ENCODE measurements at places on chromosomes 6 and 20.

DNA sequence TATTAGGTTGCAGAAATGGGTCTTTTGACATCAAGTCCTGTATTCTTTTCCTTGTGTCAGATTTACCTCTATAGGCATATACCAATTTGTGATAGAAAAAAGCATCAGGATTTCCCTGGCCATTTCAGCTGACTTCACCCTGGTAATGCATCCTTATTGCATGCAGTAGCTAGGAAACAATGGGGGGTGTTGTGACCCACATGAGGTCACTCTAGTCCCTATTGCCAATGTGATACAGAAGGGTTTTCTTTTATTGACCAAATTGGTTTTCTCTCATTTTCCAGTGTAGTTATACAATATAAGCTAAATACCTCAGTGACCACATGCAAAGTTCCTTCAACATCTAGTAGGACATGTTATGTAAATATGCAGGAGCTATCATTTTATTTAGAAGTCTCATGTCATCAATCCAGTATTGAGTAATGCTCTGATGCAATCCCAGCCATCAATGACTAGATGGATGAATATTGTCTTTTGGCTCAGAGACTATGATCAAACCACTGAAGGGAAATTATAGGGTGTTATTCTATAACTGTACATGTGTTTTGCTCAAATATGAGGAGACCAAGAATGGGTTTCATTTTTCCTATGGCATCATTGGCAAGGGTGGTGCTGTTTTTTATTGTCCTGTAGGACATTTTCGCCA is 177.7 kb downstream of the KLHL32 start:
- no peak for DNase-seq

DNA sequence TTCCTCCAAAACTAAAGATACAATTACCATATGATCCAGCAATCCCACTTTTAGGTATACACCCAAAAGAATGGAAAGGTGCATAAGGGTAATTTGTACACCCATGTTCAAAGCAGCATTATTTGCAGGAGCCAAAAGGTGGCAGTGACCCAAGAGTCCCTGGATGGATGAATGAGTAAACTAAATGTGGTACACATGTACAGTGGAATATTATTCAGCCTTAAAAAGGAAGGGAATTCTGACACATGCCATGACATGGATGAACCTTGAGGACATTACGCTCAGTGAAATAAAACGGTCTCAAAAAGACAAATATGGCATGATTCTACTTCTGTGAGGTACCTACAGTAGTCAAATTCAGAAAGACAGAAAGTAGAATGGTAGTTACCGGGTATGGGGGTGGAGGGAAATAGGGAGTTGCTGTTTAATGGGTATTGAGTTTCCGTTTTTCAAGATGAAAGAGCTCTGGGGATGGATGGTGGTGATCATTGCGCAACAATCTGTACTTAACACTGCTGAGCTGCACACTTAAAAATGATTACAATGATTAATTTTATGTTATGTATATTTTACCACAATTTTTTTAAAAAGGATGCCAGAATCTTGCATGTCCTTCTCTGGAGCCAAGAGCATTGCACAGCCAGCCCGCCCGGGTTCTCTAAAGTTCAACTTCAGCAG is 518.9 kb upstream of the JARID2 start:
- DNase-seq = no peak

DNA sequence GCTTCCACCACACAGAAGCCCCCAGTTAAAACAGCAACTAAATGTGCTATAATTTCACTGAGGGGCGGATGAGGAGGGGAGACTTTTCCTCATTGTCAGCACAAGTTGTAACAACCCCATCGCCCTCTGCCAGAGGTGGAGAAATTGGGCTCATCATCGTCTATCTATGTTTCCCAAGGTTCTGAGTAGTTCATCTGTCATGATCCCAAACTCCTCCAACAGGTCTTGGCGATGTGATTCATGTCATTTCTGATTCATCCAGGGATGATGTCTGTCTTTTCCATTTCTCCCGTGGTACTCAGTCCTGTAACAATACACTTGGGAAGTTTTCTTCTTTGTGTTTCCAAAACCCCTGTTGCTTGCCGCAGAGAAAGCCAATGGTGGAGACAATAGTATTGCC is 51.0 kb downstream of the TFAP2A start:
- DNase-seq = no peak

DNA sequence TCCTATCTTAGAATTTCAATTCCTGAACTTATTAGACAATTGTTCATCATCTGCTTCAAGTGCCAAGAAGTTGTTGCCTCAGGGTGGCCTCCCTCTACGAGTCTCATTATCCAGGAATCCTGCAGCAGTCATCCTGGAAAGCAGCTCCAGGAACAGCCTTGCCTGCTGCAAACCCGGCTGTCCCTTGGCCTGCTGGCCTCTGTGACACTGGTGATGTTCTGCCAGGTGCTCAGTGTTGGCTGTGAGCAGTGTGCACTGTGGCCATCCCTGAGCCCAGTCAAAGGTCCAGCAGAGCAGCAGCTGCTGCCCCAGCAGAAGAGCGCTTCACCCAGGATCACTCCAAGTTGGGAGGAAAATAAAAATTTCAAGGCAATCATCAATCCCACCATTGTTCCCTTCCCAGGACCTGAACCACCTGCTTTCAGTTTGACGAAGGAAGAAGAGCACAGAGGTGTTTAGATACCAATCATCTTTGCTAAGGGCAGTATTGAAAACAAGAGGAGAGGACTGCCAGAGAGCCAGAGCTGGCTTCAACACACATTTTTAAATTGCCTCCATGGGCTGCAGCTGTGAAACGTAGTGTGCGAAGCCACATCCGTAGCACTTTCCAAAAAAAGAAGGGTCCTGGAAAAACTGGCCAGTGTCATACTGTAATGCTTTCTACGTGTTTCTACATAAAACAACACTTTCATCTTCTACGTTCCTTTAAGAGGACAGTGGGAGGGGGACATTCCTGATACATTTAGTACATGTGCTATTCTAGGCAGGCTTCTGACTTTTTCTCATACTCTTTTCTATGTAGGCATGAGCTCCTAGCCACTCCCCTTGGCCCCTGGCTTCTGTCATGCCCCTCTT is 7.2 kb upstream of the FAM50B start:
- no peak for DNase-seq

DNA sequence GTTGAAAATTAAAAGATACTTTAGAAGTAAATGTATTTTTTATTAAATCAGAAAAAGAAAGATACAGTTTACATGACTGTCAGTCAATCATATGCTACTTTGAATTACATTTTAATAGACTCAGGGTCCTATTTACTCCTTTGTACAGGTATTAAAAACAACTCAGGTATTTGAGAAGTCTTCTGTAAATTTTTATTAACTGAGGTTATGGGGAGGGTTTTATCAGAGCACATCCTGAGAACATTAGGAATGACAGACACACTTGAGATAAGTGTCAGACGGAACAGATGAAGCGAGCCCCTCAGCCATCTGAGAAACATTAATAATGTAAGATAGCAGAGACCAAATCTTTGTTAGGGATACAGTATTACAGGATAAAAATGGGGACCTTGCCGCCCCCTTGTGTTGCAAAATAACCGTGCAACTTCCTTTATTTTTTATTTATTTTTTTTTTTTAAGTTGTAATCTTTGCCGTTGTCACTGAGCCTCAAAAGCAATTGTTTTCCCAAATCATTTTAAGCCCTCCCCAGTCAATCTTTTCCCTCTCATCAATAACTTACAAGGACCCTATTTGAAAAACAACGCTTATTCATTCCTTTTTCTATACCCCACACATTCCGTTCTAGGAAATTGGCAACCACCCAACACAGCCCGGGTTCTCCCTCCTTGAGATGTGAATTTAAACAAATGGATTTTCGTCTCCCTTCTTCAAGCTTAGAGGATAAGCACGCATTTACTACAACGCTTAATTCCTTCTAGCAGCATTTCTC is 126.7 kb downstream of the BCAS1 start:
- no peak for DNase-seq

DNA sequence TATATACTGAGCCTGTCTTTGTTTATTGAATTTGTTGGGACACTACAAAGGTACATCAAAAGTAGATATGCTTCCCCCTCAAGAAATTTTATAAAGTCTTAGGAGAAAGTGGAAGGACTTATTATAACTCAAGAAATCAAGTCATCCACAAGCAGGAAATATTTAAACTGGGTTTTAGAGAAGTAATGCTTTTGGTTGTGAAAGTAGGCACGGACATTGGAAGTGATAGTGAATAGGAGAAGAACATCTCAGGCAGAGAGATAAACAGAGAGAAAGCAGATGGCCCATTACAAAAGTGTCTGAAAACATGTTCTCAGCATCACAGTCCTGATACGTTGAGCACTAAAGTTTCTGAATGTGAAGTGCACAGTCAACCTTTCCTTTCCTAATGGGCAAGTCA is 415.6 kb upstream of the RNF217 start:
- DNase-seq = no peak

DNA sequence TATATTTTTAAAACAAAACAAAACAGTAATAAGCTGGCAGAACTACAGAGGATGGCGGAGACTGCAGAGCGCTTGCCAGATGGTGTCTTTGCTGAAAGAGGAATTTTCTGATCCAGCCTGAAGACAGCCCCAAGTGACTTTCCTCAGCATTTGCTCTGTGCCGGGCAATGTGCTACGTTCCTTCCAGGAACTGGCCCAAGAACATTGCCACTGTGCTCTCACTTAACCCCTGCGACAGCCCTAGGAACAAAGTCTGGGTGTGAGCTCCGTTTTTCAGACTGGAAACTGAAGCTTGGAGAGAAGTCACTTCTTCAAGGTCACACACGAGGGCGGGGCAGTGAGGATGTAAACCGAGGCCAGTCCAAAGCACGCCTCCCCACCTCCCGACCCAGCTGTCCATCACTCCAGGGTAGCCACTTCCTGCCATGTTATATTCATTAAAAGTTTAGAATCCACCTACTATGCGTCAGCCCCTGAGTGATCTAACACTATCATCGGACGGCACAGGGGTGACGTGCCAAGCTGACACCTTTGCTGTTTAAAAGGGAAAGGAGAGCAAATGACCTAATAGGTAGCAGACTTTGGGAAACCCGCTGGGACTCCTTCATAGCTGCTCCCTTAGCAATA is 22.3 kb upstream of the BMP7 start:
- DNase-seq = no peak

- DNase-seq = no peak
These were observed 54.5 kb downstream of the IPCEF1 start for GRCh38 chr6:154301839-154302752.

- no peak for DNase-seq
These were observed 48.6 kb downstream of the UQCC1 start for GRCh38 chr20:35363190-35363589.

DNA sequence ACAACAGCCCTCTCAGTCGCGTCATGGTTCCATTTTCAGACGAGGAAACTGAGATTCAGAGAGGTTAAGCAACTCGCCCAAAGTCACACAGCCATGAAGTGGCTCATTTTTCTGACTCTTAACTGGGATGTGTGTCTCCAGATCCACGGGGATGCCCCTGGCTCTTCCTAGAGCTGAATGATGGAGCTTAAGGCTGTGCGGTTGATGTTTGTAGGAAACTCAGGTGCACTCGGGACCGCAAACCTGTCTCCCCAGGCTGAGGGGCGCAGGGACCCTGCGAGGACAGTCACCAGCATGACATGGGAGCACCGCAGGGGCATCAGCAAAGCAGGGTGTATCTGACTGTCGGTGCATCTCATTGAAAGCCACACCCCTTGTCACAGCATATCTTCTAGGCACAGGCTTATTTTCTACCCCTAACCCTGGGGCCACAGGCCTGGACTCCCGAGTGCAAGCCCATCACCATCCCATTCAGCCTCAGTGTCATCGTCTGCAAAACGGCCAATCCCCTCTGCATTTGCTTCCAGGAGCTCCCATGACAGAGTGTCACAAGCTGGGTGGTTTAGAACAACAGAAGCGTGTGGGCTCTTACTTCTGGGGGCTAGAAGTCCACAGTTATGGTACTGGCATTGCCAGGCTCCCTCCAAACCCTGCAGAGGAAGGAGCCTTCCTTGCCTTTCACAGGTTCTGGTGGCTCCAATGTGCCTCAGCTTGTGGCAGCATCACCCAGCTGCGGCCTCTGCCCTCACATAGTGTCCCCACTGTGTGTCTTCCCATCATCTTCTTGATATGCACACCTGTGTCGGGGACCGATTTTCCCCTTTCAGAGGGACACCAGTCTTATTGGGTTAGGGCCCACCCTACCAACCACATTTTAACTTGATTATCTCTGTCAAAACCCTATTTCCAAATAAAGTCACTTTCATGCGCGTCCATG is 9.9 kb upstream of the ARHGAP40 start:
- DNase-seq = no peak

GRCh38 chr6:167227984-167228383 is 63.1 kb upstream of the UNC93A start:
- DNase-seq = no peak

DNA sequence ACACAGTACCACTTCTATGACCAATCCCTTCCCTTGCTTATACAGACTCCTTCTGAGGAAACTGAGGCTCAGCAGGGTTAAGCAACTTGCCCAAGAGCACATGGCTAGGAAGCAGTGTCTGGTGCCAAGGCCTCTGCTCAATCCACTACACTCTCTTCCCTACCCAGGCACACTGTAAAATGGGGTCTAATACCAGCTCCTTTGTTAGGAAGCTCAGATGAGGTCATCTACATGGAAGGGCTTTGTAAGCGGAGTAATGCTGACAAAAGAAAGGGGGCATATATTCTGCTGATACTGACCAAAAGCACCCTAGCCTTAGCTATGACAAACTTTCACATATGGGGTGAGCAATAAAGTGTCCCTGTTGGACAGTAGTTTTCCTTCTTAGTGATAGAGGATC is 9.1 kb downstream of the TRIM26 start:
- DNase-seq = no peak

DNA sequence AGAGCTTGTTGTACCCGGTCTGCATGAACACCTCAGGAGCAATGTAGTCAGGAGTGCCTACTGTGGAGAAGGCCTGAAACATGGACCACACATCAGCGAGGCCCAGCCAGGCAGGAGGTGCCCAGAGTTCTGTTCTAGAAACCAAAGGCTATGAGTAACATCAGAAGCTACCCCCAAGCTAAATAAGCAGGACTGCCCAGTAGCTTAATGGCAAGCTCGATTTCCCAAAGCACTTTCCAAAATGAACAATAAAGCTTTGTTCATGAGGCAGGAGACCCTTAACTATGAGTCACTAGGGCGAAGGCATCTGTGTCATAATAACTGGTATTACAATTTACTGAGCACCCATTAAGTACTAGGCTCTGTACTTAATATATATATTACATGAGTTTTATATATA is 47.4 kb downstream of the STK38 start:
- no peak for DNase-seq

- peak; percentile 13 for DNase-seq
These were observed 78.0 kb downstream of the PTPN1 start for GRCh38 chr20:50588034-50588736.

- DNase-seq = no peak
These were observed 38.3 kb upstream of the HMGCLL1 start for GRCh38 chr6:55617272-55617671.

- no peak for DNase-seq
These were observed 99.2 kb downstream of the MCHR2 start for GRCh38 chr6:99894815-99895214.

GRCh38 chr20:59138114-59138748 is 25.4 kb upstream of the ZNF831 start:
- no peak for DNase-seq

DNA sequence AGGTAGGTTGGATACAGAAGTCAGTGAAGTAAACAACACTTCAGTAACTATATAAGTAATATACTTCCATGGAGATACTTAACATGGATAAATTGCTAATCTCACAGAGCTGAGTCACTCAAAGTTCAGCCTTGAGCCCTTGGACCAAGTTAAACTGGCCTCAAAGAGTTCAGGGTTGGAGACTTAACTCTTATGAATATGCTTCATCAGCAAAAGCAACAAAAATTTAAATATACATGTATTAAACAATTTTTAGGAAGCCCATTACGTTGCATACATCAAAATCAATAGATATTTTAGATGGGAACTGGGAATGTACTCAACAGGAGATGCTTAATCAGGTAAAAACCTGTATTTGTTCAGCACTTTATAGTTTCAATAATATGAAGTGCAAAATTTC is 12.2 kb downstream of the MTCL3 start:
- DNase-seq = no peak
